ENCODE measurements at places on chromosomes 16 and 17. TPM values are rescaled to one million over a fixed set of nuclear protein-coding genes. Genes with fewer than 3 reads are reported as not detected.

C16orf54 gene
- not detected for total RNA-seq

TBC1D26 gene
- not detected for total RNA-seq

CACNA1H gene
- total RNA-seq: 6.5 TPM

CHST6 gene
- total RNA-seq: 1.1 TPM

LRRC75A gene
- 4.5 TPM for total RNA-seq

PRSS22 gene
- 131 TPM for total RNA-seq

MGAT5B gene
- total RNA-seq: 8.9 TPM

MAPT gene
- 0.95 TPM for total RNA-seq

All from Caco-2 (cell line).